ENCODE measurements at places on chromosomes 4 and X.

DNA sequence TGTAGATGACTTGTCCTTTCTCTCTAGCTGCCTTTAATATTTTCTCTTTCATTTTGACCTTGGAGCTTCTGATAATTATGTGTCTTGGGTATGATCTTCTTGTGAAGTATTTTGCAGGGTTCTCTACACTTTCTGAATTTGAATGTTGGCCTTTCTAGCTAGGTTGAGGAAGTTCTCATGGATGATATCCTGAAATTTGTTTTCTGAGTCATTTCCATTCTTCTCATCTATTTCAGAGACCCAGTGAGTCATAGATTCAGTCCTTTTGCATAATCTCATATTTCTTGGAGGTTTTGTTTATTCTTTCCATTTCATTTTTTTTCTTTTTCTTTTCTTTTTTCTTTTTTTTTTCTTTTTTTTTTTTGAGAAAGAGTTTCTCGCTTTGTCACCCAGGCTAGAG lies 585.7 kb upstream of the PABPC4L start:
- ATAC-seq = no peak

DNA sequence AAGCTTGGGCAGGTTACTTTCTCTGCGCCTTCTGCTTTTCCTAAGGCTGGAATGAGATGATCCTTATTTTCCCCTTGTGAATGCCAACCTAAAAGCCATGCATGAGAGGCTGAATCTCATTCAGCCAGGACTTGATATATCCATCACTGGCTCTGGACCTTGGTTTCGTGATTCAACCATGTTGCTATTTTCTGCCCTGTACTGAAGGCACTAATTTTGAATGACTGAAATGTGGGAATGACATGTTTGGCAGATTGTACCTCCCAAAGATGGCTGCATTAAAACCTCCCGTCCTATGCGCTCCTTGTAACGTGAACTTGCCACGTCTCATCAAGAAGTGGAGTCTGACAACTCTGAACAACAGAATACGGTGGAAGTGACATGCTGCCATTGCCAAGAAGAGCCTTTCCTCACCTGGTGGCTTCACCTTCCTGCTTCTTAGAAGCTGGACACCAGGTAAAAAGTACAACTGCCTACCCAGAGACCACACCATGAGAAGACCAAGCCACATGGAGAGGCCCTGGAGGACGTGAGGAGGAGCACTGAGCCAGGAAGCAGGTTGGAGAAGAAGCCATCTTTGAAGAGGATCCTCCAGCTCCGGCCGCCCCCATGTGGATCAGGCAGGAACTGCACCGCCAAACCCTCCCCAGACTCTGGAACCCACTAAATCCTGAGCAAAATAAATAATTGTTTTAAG lies 174.5 kb downstream of the NSUN7 start:
- ATAC-seq = peak; percentile 84

- peak; percentile 6 for ATAC-seq
Measured at GRCh38 chr4:165464376-165464775, 85.6 kb downstream of the CPE start.

DNA sequence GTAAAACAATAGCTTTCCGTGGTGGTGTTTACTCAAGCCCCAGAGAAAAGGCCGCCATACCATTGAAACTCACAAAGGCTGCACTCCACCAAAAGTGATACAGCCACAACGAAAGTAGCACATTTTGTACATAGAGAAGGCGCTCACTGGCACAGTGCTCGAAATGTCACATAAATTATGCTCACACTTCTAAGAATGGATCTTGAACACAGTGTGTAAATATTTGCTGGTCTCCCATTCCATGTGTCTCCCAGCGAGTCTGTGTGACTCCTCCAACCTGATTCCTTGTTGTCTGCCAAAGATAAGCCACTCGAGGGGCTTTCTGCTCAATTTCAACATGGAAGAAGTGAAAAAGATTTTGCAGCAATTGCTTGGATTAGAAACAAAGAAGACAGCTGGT lies 234.0 kb upstream of the VCX3A start:
- no peak for ATAC-seq

DNA sequence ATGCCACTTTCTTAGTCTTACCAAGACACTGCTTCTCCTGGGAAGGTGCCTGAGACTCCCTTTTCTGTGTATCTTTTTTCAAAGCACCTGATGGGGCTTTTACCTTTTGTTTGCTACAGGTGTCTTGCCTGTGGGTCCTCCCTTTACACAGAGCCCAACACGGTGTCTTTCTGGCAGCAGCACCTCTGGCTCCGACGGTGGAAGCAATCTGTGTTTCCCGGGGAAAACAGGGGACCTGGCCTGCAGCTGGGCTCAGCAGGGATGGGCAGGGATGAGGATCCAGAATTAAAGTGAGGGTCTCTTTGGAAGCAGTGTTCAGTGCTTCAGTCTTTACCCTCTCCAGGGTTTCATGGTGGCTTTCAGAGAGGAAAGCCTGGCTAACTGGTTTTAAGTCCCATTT lies 11.3 kb downstream of the POU4F2 start:
- no peak for ATAC-seq

- ATAC-seq = peak; percentile 82
Measured at GRCh38 chrX:102345916-102346315, 93.9 kb downstream of the NXF2B start.

DNA sequence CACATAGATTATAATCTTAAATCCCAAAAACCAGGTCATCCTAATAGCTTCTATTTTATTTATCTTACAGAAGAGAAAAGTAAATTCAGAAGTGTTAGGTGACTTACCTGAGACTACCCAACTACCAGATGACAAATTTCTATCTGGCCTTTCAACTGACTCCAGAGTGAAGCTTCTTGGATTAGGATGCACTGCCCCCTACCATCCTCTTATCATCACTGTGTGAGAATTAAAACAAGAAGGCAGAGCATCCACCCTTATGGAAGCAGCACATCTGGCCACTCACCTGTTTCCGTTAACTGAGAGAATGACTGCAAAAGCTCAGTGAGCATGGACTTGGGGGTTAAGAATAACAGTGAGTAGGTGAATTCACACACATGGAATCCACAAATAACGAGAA lies 502.6 kb upstream of the TECRL start:
- no peak for ATAC-seq

GRCh38 chr4:58953575-58953974 lies 1843.4 kb upstream of the IGFBP7 start:
- ATAC-seq = no peak

DNA sequence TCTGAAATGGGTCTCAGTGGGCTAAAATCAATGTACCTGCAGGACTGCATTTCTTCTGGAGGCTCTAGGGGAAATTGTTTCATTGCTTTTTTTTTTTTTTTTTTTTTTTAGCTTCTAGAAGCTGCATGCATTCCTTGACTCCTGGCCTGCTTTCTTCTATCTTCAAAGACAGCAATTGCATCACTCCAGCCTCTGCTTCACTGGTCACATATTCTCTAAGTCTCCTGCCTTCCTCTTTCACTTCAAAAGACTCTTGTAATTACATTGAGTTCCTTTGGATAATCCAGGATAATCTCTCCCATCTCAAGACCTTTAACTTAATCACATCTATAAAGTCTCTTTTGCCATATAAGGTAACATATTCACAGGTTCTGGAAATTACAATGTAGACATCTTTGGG lies 11.3 kb upstream of the PCYT1B start:
- no peak for ATAC-seq

DNA sequence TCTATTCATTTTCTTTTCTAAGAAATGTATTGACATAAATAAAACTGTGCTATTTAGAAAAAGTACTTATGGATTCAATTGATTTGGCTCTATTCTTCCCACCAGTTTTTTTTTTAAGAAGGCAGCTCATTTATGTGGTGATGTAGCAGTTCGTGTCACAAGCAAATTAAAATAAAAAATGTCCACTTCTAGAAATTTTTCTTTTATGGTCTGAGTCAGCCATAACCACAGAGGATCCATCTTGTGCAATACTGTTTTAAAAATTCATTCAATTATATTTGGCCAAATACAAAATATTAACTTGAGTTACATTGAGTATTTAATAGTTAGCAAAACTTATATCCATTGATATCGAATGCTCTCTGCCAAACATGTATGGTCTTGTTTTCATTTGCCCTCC lies 207.9 kb upstream of the FAT1 start:
- no peak for ATAC-seq

DNA sequence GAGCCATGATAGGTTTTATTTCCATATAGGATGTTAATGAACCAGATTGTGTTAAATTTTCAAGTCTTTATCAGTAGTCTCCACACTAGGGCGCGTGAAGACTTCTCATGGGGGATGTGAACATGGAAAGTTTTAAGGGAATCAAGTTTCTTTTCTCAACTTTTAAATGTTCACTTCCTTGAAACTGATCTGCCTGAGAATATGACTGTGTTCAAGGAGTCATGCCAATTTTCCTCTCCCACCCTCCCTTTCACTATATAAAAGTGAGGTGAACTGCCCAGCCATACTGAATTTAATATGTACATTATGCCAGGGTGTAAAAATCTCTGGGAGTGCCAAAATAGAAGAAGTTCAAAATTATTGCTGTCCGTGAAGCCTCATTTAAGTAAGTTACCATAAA lies 30.4 kb upstream of the HPGDS start:
- ATAC-seq = no peak

- no peak for ATAC-seq
Measured at GRCh38 chr4:74618659-74619058, 173.7 kb downstream of the AREG start.

- no peak for ATAC-seq
Measured at GRCh38 chr4:164207460-164207859, 546.5 kb upstream of the SMIM31 start.

GRCh38 chrX:68686097-68686977 lies 38.9 kb downstream of the STARD8 start:
- peak; percentile 84 for ATAC-seq

GRCh38 chrX:14672611-14673172 lies 143.4 kb downstream of the GLRA2 start:
- ATAC-seq = no peak

GRCh38 chr4:109332926-109333464 lies 30.5 kb upstream of the COL25A1 start:
- no peak for ATAC-seq

- ATAC-seq = no peak
Measured at GRCh38 chrX:1273896-1274295, 5.3 kb downstream of the CSF2RA start.
